ENCODE measurements at places on chromosomes 7 and 10. TPM values are rescaled to one million over a fixed set of nuclear protein-coding genes. Genes with fewer than 3 reads are reported as not detected.

SORBS1 gene
- 0.54 TPM for total RNA-seq

AKR1E2 gene
- total RNA-seq = 7.1 TPM

ZDHHC6 gene
- total RNA-seq = 29.4 TPM

SKAP2 gene
- 11.1 TPM for total RNA-seq

HSPA12A gene
- 0.28 TPM for total RNA-seq

PNLIPRP1 gene
- total RNA-seq = not detected

ASIC3 gene
- not detected for total RNA-seq

NPSR1 gene
- total RNA-seq = not detected

MACROH2A2 gene
- 0.36 TPM for total RNA-seq

NRG3 gene
- 0.19 TPM for total RNA-seq

SYT15B gene
- total RNA-seq = not detected

GPR146 gene
- total RNA-seq = 40.0 TPM

GRM3 gene
- not detected for total RNA-seq

EFCAB10 gene
- under 0.01 TPM for total RNA-seq

TAS2R41 gene
- total RNA-seq = not detected

EN2 gene
- total RNA-seq = 0.09 TPM

HOXA4 gene
- total RNA-seq = 0.85 TPM

CROT gene
- 7.6 TPM for total RNA-seq

LIPF gene
- total RNA-seq = not detected

PHYHIPL gene
- total RNA-seq = not detected

ASB4 gene
- not detected for total RNA-seq

TSPAN33 gene
- total RNA-seq = 0.38 TPM

CFAP46 gene
- total RNA-seq = 2.3 TPM

GRID2IP gene
- under 0.01 TPM for total RNA-seq

Data from endothelial cell of coronary artery (primary cell).